ENCODE measurements at places on chromosomes 13 and 19.

DNA sequence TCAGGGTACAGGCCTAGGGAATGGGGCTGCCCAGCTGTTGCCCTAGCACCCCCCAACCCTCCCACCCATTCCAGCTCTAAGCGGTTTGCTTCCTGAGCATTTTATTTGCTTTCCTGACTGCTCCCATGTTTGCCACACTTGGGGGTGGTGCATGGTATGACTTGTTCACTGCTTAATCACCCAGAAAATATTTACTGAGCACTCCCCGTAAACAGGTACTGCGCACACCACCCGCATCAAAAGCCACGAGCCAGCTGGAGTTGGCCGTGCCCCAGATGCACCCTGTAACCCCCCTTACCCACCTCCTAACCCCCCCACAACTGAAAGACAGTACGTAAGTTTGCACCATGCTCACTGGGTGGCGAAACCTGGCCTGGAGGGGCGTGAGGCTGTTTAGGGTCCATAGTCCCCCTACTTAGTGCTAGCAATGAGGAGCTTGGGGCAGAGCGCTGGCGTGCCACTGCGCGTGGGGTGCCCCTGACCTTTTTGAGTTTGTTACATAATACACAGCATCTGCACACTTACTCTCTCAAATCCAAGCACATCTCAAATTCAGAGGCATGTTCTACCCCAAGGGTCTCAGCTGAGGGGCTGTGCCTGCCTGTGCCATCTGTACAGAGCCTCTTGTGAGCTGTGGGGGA, 29.8 kb downstream of the DPF1 start:
- DNase-seq, result no peak

DNA sequence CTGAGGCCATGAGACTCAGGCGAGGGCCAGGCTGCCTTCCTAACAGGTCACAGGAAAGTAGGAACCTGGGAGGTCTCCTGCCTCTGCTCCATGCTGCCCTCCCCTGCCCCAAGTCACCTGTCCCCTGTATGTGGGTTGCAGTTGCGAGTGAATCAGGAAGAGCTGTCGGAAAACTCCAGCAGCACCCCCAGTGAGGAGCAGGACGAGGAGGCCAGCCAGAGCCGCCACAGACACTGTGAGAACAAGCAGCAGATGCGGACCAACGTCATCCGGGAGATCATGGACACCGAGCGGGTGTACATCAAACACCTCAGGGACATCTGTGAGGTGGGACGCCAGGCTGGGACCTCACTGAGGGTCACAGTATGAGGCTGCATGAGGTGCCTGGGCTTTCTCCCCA, 22.8 kb upstream of the C1QTNF9 start:
- no peak for DNase-seq

GRCh38 chr13:100128373-100128772, 39.5 kb downstream of the PCCA start:
- DNase-seq, result no peak

GRCh38 chr19:8609279-8610040, 1.1 kb downstream of the ADAMTS10 start:
- DNase-seq, result no peak

DNA sequence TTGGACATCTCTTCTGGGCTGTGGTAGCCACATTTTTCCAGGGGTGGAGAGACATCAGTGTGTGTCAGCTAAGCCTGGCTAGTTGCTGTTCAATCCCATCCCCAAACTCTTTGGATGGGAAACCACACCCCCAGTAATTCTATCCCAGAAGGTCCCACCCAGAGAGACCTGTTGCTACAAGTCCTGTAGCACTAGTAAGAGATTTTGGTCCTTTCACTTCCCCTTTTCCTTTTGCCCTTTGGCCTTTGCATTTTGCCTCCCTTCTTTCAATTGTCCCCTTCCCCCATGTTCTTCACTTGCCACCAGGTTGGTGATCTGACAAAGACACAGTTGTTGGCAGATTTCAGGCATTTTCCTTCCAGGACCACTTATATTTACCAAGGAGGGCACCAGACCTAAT, 3.8 kb downstream of the CBY2 start:
- DNase-seq, result no peak

DNA sequence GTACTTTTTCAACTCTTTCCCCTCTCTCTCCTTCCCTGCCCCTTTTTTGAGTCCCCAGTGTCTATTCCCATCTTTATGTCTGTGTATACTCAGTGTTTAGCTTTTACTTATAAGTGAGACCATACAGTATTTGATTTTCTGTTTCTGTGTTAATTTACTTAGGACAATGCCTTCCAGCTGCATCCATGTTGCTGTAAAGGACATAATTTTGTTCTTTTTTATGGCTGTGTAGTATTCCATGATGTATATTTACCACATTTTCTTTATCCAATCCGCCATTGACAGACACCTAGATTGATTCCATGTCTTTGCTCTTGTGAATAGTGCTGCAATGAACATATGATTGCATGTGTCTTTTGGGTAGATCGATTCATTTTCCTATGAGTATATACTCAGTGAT, 10.7 kb upstream of the ZC3H13 start:
- no peak for DNase-seq

DNA sequence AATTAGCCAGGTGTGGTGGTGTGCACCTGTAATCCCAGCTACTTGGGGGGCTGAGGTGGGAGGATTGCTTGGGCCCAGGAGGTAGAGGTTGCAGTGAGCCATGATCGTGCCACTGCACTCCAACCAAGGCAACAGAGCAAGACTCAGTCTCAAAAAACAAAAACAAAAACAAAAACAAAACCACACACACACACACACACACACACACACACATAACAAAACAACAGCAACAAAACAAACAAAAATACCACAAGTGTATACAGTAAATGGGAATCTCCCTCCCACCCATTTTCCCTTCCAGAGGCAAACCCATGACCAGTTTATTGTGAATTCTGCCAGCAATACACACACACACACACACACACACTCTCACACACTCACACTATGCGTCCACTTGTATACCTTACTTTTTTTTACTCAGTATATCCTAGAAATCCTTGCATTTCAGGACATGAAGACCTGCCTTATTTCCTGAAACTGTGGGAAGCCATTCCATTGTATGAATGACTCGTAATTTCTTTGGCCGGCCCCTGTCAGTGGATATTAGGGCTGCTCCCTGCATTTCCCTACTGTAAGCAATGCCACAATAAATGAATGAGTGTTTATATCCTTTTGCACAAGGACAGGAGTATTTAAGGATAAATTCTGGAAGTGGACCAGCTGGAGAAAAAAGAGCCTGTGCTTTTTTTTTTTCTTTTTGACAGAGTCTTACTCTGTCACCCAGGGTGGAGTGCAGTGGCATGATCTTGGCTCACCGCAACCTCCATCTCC, 6.9 kb upstream of the PLEKHF1 start:
- no peak for DNase-seq

DNA sequence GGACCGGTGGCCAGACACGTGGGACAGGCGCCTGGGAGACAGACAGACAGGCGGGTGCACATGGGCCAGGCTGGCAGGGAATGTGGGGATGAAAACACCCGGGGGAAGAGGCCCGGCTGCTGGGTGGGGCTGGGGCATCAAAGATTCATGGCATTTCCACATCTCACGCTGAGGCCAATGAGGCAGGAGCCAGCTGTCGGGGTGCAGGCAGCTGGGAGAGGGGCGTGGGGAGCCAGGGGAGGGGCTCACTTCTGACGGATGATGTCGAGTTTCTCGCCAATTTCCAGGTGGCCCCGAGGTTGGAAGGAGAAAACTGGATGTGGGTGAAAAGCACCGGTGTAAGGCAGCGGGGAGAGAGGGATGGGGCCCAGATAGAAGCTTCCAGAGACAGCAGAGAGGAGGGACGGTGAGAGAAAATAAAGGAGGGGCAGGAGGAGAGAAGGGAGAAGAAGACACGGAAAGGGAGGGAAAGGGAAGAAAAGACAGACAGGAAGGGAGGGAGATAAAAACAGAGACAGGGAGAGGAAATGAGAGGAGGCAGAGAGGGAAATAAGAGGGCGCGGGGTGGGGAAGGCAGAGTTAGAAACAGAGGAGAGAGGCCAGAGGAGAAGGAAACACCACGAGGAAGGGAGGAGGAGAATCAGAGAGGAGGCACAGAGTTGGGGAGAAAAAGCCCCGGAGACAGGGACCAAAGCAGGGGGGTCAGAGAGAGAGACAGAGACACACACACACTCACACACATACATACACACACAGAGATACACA, 8.0 kb upstream of the CCER2 start:
- no peak for DNase-seq

- no peak for DNase-seq
Observed at GRCh38 chr19:33442706-33443105, 69.2 kb downstream of the CEBPG start.

GRCh38 chr13:74620711-74621110, 486.5 kb upstream of the KLF12 start:
- no peak for DNase-seq

DNA sequence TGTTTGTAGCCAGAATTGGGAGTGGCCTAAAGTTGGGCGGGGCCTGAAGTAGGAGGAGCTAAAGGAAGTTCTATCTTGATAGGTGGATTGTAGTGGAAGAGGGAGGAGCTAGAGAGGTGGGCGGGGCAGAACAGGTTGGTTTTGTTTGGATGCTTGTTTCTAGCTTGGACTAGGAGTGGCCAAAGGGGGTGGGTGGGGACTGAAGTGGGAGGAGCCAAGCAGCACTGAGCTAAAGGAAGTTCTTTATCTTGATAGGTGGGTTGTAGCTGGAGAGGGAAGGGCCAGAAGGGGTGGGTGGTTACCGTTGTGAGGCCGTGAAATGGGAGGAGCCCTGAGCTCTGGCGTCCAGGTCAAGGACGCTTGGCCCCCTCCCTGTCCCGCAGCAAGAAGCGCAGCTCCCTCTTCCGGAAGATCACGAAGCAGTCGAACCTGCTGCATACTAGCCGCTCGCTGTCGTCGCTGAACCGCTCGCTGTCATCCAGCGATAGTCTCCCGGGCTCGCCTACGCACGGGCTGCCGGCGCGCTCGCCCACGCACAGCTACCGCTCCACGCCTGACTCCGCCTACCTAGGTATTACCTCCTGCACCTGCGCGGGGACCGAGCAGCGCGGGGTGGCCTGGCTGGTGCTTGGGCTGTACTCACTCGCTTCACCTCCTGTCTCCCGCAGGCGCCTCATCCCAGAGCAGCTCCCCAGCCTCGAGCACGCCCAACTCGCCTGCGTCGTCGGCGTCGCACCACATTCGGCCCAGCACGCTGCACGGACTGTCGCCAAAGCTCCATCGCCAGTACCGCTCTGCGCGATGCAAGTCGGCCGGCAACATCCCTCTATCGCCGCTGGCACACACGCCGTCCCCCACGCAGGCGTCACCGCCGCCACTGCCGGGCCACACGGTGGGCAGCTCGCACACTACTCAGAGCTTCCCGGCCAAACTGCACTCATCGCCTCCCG, 8.0 kb downstream of the DNASE2 start:
- DNase-seq, result no peak

DNA sequence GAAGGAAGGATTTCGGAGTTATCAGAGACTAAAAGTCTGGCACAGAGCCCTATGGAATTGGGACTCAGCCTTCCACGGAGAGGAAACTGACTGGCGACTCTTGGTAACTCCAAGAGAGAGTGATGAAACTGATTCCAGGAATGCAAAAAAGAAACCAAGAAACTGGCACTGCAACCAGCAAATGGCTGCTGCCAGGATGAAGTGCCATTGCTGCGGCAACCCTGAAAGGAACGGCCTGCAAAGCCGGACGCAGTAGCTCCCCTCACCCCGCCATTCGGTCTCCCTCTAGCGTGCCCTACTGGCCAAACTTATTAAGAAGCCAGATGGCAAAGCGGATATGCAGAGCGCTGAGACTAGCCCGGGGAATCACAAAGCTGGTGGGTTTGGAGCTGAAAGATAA, 236.0 kb downstream of the PCDH9 start:
- DNase-seq, result no peak

DNA sequence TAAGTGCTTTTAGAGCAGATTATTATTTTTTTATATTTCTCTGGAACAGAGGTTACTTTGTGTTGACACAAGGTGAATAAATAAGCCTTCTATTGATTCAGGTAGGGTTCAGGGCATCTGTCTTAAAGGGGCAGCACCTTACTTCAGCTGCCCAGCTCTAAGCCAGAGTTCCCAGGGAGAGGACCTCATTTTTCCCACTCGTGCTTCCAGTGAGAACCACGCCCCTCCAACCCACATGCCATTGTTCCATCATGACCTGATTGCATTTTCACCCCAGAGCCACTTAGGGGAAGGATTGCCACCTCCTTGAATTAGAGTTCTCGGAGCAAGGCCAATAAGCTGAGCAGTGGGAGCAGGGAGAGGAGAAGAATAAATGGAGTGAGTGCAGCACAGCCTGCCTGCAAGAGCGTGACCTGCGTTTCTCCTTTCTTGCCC, 104.3 kb upstream of the FRY start:
- DNase-seq, result no peak

GRCh38 chr19:21483589-21484170, 21.7 kb upstream of the ZNF429 start:
- no peak for DNase-seq

GRCh38 chr13:28705461-28706083, 13.2 kb downstream of the SLC46A3 start:
- DNase-seq, result no peak

DNA sequence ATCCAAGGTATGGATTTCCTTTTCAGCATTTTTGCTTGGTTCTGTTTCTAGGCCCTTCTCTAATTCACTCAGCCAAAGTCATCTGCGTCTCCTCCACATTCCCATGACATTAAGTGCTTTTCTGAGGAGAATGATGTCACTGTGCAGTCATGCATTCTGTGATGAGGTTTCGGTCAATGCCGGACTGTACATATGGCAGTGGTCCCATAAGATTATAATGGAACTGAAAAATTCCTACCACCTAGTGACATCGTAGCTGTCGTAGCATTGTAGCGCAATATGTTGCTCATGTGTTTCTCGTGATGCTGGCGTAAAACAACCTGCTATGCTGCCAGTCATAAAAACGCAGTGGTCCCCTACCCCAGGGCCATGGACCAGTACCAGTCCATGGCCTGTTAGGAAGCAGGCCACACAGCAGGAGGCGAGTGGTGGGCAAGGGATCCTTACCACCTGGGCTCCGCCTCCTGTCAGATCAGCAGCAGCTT, 63.4 kb upstream of the TNFRSF19 start:
- no peak for DNase-seq

GRCh38 chr13:48561466-48562235, 28.8 kb upstream of the RCBTB2 start:
- no peak for DNase-seq

DNA sequence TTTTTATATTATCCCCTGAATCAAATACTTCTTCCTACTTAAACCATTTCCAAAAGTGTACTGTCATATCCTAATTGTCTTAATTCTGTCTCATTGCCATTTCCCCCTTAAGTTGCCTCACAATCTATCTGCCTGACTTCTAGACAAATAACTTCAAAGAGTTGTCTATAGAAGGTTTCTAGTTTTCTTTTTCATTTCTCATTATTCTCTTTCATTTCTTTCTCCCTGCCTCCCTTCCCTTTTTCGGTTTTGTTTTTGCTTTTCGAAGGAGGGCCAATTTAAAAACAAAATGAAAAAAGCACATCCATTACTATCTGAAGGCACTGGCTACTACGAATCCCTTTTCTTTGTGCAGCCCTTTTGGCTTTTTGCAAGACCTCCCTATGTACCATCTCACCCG, 367.2 kb downstream of the DNAJC15 start:
- DNase-seq, result no peak

- DNase-seq, result no peak
Observed at GRCh38 chr19:14450168-14450874, 17.2 kb downstream of the PKN1 start.

GRCh38 chr19:33878030-33878544, 81.4 kb downstream of the KCTD15 start:
- no peak for DNase-seq

GRCh38 chr13:43298816-43299215, 275.4 kb downstream of the DNAJC15 start:
- DNase-seq, result no peak

GRCh38 chr19:35608251-35608650, 4.3 kb upstream of the HAUS5 start:
- no peak for DNase-seq

Measured in NCI-H1417 treated with DMSO at 0.1 percent for 48 hours (cell line).